ENCODE measurements at places on chromosomes 4 and X. TPM values are rescaled to one million over a fixed set of nuclear protein-coding genes. Genes with fewer than 3 reads are reported as not detected.
A peak's percentile ranks its signal among the peaks of the same experiment; 100 is the strongest.

DNA sequence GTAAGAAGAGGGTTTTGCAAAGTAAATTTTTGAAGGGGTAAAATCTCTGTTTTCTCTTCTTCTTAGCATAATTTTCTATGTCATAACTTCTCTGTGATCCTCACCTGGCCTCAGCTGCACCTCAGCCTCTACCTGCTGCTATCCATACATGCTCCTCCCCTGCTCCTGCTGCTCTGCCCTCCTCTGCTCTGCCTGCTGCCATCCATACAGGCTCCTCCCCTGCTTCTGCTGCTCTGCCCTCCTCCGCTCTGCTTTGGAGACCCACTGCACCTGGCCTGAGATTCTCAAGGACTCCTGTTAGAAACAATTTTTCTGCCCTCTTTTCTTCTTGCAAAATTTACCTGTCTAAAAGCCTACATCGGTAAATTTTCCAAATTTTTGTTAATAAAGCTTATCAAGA, 388.6 kb upstream of the PITX2 start:
- H3K4me1 ChIP-seq: no peaks in the 10 kb centered on the region
- no peak for DNase-seq

DNA sequence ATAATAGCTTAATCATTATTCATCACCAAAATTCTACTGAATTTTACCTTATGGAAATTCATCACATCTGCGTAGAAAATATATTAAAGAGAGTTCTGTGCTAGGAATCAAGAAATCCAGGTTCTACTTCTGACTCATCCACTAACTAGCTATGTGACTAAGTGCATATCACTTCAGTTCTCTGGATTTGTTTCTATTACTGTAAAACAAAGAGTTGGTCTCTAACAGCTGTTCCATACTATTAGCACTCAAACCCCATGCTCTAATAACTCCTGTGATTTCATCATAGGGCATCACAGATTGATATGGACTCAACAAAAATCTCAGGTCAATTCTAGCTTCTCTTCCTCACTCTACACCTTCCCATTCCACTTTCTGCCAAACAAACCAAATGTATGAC, 572.0 kb downstream of the INPP4B start:
- no peaks in the 10 kb centered on the region for H3K36me3 ChIP-seq
- H3K4me1 ChIP-seq: no peaks in the 10 kb centered on the region
- H3K4me3 ChIP-seq: no peak overlapping the region
- no peak for DNase-seq
- no peak overlapping the region for H3K27ac ChIP-seq

GRCh38 chr4:118085700-118086099, 51.4 kb downstream of the NDST3 start:
- H3K4me1 ChIP-seq: no peaks in the 10 kb centered on the region
- no peaks in the 10 kb centered on the region for H3K27me3 ChIP-seq
- no peak overlapping the region for H3K27ac ChIP-seq
- DNase-seq: no peak
- no peak overlapping the region for H3K4me3 ChIP-seq

DNA sequence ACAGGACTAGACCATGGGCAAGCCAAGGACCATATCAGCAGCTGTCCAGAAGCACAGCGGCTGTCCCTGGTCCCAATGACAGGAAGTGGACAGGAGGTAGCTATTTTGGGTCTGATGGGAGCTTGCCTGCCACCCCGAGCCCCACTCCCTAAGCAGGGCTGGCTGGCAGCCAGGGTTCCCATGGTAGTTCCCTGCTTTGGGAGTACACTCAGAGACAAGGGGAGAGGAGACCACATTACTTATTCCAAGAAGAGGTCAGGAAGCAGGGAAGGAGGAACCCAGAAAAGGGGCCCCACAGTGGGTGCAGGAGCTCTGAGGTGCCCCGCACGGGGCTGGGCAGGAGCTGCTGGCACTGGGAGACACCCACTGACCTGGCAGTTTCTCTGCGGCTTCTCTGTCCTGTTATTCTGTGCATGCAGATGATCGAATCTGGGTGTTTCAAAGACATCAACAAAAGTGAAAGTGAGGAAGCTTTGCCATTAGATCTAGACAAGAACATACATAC, 36.3 kb downstream of the HTT-AS start:
- no peak overlapping the region for H3K27ac ChIP-seq
- no peaks in the 10 kb centered on the region for H3K27me3 ChIP-seq
- H3K4me3 ChIP-seq: peak overlapping the region; percentile 21
- H3K4me1 ChIP-seq: peaks cover 4% of the 10 kb centered on the region

GRCh38 chr4:36177946-36178345, 66.4 kb downstream of the ARAP2 start:
- H3K4me3 ChIP-seq: no peak overlapping the region
- no peak for DNase-seq
- no peaks in the 10 kb centered on the region for H3K27me3 ChIP-seq
- no peak overlapping the region for H3K27ac ChIP-seq
- no peaks in the 10 kb centered on the region for H3K4me1 ChIP-seq

GRCh38 chr4:140693562-140693961, 62.6 kb downstream of the TBC1D9 start:
- no peaks in the 10 kb centered on the region for H3K4me1 ChIP-seq
- H3K36me3 ChIP-seq: no peaks in the 10 kb centered on the region
- H3K27me3 ChIP-seq: no peaks in the 10 kb centered on the region
- no peak for DNase-seq
- H3K4me3 ChIP-seq: no peak overlapping the region
- H3K27ac ChIP-seq: no peak overlapping the region

GRCh38 chr4:137474711-137475301, 57.5 kb downstream of the PCDH18 start:
- no peak overlapping the region for H3K27ac ChIP-seq
- no peaks in the 10 kb centered on the region for H3K4me1 ChIP-seq
- DNase-seq: no peak
- no peaks in the 10 kb centered on the region for H3K36me3 ChIP-seq
- no peak overlapping the region for H3K4me3 ChIP-seq

The DCAF8L2 gene
- not detected for total RNA-seq

The ANK2 gene
- total RNA-seq: 5.3 TPM

The NEUROG2 gene
- not detected for total RNA-seq
